Uterus (tissue), 4 donors: ENCODE measurements at places on chromosomes 11 and 22. TPM values are rescaled to one million over a fixed set of nuclear protein-coding genes. Genes with fewer than 3 reads are reported as not detected.

NCF4 gene
- 21.2 TPM for total RNA-seq

TNNT3 gene
- total RNA-seq, result 3.2 TPM

CRYBB2 gene
- not detected for total RNA-seq

DERL3 gene
- total RNA-seq, result not detected

DDI1 gene
- not detected for total RNA-seq

APOBEC3G gene
- total RNA-seq, result 25.4 TPM

MS4A6E gene
- not detected for total RNA-seq

TMEM191B gene
- not detected for total RNA-seq

SYT9 gene
- total RNA-seq, result 3.0 TPM

GRCh38 chr11:98194611-98195010, 826.1 kb upstream of the CNTN5 start:
- DNase-seq, result no peak

- DNase-seq, result no peak
These were observed 1984.7 kb upstream of the RAG2 start for GRCh38 chr11:38582756-38583155.

GRCh38 chr11:85558411-85558810, 68.7 kb downstream of the DLG2 start:
- no peak for DNase-seq

- DNase-seq, result no peak
These were observed 112.3 kb downstream of the MAML2 start for GRCh38 chr11:96230686-96231085.

DNA sequence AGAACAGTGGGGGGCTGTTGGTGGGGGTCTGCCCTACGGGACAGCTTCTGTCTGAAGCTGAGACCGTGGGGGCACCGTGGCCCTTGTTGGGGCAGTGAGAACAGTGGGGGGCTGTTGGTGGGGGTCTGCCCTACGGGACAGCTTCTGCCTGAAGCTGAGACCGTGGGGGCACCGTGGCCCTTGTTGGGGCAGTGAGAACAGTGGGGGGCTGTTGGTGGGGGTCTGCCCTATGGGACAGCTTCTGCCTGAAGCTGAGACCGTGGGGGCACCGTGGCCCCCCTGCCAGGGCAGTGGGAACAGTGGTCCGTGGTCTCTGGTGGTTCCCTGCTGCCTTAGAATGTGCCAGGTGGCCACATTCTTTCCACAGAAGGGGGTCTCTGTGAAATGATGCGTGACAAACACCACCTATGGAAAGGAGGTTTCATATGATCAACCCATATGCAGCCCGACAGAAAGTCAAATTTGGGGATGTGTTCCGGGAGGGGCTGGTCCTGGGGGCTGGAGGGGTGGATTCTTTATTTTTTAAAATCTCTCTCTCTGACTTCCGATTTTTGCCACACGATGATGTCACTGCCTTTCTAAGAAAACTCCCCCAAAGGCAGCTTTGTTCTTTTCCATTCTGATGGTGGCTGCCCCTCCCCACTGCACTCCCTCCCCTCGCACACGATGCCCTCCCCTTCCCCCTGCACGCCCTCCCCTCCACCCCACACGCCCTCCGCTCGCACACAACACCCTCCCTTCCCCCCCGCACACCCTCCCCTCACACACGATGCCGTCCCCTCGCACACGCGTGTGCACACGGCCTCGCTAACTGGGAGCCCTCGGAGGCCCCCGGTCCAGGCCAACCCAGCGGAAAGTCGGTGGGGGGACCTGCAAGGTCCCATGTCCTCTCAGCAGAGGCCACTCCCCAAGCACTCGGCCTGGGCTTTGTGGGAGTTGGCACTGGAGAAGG, 1186.5 kb downstream of the BRD1 start:
- DNase-seq, result no peak

DNA sequence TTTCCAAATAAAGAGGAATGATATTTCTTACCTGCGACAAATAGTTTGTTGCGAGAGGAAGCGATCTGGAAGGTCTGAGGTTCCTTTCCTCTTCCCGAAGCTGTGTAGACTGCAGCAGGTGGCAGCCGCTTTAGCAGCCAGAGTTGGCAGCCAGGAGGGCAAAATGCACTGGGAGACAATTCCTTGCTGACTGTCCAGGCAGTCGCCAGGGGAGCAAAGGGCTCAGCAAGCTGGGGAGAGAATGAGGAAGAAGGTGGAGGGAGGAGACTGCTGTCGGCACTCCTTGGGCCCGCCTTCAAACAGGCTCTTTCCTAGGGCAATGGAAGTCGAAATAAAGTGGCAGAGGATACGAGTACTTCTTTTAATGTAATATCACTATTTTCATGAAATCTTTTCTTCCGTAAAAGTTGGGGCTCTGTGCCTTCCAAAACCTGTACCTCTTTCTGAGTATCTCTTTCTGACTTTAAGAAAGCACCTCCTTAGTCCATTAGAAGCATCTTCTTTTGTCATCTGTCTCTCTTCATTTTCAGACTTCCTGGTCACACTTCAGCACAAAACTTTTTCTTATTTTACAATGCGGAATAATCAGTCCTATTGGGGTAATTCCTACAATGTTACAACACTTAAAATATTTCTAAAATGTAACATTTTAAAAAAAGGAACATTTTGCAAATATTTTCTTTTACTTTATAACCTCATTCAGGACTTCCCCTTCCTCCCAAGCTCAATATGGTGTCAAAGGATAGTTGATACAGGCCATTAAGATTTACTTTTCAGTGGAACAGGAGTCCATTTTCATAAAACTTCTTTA, at the start of gene IL18:
IL18 (minus strand) TSS at position 220 of the 811 bp plus-strand sequence. CDS start 9,041 bp downstream, outside the sequence.
- DNase-seq, result no peak

DNA sequence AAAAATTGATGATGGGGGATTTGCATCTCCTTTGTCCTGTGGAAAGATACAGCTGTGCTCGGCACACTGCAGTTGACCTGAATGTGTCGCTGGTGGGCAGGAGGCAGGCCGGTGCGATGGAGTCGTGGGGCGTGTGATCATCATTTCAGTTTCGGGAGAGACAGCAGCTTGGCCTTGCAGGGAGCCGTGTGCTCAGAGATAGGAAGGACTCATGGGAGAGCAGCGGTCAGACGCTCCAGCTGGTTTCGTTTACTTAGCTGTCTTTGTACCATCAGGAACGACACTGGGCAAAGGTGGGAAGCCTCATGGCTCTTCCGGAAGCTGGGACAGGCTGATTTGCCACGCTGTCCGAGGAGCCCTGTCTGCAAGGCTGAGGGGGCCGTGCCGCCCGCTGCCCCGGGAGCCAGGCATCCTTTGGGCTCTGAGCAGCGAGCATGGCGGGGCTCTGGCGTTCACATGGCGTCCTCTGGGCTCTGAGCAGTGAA, 32.7 kb downstream of the GRAMD4 start:
- DNase-seq, result peak; percentile 37

- no peak for DNase-seq
These were observed 1.0 kb upstream of the FKBP2 start for GRCh38 chr11:64239662-64240434.
